Epithelial cell of proximal tubule (primary cell): ENCODE measurements at places on chromosomes 16 and 17. TPM values are rescaled to one million over a fixed set of nuclear protein-coding genes. Genes with fewer than 3 reads are reported as not detected.

GRCh38 chr16:12482455-12483220 lies 321.0 kb downstream of the CPPED1 start:
- DNase-seq, result peak; percentile 19

DNA sequence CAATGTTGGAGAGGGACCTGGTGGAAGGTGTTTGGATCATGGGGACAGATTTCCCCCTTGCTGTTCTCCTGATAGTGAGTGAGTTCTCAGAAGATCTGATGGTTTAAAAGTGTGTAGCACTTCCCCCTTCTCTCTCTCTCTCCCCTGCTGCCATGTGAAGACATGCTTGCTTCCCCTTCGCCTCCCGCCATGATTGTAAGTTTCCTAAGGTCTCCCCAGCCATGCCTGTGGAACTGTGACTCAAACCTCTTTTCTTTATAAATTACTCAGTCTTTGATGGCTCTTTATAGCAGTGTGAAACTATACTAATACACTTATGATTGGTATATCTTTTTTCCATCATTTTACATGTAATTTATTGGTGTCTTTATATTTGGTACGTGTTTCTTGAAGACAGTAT lies 13.4 kb downstream of the ADGRG5 start:
- DNase-seq, result no peak

DNA sequence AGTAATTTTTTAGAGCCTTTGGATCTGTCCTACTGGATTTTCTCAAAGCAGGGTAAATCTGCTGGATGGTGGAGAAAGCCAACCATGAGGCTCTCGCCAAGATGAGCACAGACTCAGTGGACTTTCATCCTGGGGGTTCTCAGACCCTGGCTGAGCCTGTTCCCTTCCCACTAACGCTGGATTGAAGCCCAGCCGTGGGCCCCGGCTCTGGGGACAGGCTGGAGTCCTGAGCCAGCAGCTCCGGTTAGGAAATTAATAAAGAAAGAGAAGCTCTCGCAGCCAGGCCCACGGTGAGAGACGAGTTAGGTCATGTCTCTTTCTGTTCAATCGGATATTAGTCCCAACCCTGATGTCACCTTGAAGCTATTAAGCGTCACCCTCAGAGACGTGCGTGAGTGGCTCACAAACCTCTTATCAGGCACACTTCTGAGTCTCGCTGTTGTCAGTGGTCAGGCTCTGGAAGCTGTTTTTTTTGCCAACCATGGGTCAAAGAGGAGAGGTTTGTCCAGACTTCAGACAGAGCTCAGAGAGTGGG lies 27.1 kb downstream of the MEOX1 start:
- DNase-seq, result no peak

DNA sequence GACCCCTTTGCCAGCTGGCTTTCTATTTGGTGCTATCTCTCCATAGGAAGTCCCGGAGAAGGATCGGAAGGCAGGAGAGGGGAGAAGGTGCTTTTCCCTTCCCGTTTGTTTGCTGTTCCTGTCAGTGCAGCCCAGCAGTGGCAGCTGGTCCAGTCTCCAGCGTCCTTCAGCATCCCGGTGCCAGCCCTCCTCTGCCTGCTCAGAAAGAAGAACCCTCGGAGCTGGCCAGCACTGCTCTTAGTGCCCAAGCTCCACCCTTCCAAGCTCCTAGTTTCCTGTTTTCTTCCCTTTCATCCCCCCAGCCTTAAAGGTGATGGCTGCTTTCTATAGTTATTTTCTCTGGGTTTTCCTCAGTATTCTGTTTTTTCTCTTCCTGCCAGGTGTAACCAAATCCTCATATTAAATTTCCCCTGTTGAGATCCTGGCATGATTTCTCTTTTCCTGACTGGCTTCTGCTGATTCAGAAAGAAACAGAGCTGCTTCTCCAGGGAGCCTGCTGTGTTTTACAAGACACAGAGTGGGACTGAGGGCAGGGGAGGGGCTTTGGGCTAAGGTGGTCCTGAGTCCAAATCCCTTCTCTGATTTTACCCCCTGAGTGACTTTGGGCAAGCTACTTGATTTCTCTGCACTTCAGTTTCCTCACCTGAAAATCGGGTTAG lies 186.8 kb downstream of the COPRS start:
- no peak for DNase-seq

DNA sequence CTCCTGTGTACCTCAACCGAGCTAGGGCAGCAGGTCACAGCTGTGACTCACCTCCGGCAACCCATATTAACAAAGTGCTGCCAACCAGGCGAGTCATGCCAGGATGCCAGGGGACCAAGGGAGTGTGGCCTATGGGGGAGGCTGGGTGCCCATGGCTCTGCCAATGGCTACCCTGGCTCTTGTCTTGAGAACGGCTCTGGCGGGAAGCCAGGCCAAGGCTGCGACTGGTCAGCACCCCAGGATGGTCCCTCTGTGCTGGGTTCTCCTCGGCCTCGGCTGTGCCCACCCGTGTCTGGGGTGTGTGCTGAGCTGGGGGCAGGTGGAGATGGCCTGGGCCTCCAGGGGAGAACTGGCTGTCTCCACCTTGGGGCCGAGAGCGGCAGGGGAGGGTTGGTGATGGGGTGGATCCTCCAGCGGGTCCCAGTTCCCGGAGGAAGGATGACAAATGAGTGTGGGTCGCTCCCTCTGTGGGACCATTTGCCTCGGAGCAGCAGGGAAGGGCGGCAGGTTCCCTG lies 75.8 kb downstream of the MRC2 start:
- peak; percentile 67 for DNase-seq

GRCh38 chr16:26791169-26791568 lies 275.6 kb upstream of the C16orf82 start:
- no peak for DNase-seq

- no peak for DNase-seq
Measured at GRCh38 chr17:41522301-41523224, 3.9 kb upstream of the KRT15 start.

- no peak for DNase-seq
Measured at GRCh38 chr17:164303-165235, 16.9 kb downstream of the DOC2B start.

DNA sequence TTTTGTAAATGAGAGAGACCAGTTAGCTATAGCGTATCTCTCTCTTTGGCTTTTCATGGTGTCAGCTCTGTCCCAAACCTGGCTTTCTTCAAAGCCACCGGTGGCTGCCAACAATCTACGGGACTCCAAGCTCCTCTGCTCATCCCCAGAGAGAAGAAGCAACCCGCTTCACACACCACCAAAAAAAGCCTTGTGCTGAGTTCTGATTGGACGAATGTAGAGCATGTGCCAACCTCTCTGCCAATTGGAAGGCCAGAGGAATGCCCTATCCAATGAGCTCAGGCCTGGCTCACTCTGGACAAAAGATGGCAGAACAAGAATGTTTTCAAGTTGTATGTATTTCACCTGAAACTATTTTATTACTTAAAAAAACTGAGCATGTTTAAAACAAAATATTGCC lies 202.4 kb downstream of the C16orf95 start:
- no peak for DNase-seq

DNA sequence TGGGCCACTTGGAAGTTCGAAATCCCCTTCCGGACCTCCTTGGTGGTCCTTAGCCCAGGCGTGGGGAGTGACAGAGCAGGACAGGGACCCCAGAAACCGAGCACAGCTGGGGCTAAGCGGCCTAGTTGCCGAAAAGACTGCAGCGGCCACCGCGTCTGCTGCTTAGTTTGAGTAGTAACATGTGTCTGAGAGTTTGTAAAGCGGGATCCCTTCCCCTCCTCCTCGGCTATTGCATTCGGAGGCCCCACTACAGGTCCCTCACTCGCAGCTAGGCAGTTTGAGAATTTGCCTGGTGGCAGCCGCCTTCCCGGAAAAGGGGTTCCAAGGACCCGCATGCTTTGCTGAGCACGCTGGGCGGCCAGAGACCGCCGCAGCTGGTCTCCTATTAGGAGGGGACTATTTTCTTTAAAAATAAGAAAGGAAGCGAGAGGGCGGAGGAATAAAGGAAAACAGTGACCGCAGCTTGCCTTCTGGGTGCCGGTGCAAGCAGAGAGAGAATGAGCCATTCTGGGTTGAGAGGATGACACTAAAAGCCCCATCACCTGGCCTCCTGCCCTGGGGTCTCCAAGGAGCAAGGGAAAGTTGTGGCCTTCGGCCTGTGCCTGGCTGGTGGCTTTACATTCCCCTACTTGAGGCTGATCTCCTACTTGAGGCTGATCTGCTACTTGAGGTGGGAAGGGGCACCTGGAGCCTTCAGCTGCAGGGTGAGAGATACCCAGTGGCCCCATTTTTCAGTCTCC lies 1.1 kb upstream of the HOXB5 start:
- no peak for DNase-seq

DNA sequence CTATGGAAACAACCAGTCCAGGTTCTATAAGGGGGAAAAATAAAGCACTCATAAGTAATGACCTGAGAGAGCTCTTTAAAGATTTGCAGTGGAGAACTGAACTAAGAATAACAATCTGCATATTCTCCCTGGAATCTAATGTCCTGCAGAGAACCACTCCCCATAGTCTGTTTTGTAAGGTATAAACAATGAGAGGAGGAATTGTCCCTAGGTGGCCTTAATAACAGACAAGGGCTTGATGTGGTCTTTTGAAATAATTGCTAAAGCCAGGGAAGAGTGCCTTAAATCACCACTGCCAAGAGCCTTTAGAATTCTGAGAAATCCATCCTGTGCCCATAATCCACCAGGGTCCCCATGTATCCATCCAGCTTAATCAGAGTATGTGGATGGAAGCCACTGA lies 106.3 kb downstream of the CDH11 start:
- DNase-seq, result no peak

- DNase-seq, result no peak
Measured at GRCh38 chr17:67415291-67415690, 38.2 kb downstream of the PITPNC1 start.

DNA sequence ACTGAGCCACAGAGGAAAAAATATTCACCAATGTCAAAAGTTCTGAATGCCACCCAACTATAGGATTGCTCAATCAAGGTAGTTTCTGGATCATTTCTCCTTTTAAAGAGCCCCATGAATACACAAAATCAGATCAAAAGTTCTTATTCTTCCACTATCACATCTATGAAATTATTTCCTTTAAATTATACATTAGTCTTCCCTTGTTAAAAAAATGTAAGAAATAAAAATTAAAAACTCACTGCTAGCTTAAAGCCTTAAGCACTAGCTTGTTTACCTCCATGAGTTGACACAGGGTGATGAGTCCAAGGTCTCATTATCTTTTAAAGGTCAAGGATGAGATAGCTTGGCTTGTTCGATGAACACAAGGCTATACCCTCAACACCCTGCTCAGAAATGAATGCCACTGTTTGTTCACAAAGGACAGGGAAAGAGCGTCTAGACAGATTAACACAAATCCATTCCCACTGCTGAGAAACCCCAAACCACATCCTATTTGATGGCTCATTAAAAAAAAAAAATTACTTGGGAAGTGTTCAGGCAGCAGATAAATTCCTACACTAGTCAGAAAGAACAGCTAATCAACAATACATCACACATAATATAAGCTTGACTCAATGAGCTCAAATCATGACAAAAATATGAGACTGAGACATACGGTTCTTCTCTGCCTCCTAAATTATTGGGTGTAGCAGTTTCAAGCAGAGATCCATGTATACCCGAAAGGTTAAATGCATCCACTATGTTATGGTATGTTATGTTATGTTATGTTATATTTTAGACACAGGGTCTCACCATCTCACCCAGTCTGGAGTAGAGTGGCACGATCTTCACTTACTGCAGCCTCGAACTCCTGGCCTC lies 118.9 kb downstream of the PARN start:
- DNase-seq, result no peak

- DNase-seq, result peak; percentile 38
Measured at GRCh38 chr16:22092143-22092933, at the start of gene VWA3A. VWA3A (plus strand) TSS chr16:22092541; CDS start chr16:22092638, 97 bp downstream.

Gene B4GALNT2
- total RNA-seq, result 0.94 and 1.6 TPM in 2 replicates

Gene STXBP4
- 5.1 and 11.6 TPM in 2 replicates for total RNA-seq
